Skin of body (tissue), 3 donors: ENCODE measurements at places on chromosomes 1 and 21. TPM values are rescaled to one million over a fixed set of nuclear protein-coding genes. Genes with fewer than 3 reads are reported as not detected.

ACTRT2 gene
- total RNA-seq: not detected

SLC25A34 gene
- 0.49 TPM for total RNA-seq

CD244 gene
- 0.49 TPM for total RNA-seq

PGLYRP3 gene
- total RNA-seq: 4.4 TPM

SELL gene
- 12.3 TPM for total RNA-seq

LCE6A gene
- total RNA-seq: 4.4 TPM

SPRR2G gene
- total RNA-seq: 13.6 TPM

ZNF683 gene
- total RNA-seq: not detected

GRCh38 chr21:32096411-32096810 lies 182.4 kb downstream of the MIS18A start:
- peak; percentile 7 for DNase-seq

- DNase-seq: peak; percentile 56
These were observed 43.4 kb downstream of the AHDC1 start for GRCh38 chr1:27560268-27561123.

DNA sequence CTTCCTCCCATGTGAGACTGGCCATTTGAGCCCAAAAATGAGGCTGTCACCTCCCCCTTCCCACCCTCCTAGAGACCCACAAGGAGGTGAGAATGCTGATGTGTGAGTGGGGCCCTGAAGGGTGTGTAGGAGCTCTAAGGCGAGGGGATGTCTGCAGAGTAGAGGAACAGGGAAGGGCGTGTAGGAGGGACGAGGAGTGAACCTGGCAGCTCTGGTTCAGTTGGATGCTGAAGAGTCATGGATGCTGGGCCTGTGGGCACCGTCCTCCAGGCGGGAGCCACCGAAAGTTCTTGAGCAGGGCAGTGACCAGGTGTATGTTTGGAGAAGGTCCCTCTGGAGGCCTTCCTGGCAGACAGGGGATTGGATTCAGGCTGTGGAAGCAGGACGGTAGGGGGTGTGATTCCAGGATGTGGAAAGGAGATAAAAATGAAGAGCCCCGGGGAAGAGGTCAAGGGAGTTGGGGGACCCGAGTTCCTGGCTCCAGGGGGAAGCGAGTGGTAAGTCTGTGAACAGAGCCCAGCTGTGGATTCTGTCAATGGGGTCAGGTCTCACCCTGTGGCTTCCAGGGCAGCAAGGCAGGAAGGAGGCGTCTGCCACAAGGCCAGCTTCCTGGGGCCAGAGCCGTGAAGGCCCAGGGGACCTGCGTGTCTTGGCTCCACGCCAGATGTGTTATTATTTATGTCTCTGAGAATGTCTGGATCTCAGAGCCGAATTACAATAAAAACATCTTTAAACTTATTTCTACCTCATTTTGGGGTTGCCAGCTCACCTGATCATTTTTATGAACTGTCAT lies 7.9 kb downstream of the SAMD11 start:
- no peak for DNase-seq

DNA sequence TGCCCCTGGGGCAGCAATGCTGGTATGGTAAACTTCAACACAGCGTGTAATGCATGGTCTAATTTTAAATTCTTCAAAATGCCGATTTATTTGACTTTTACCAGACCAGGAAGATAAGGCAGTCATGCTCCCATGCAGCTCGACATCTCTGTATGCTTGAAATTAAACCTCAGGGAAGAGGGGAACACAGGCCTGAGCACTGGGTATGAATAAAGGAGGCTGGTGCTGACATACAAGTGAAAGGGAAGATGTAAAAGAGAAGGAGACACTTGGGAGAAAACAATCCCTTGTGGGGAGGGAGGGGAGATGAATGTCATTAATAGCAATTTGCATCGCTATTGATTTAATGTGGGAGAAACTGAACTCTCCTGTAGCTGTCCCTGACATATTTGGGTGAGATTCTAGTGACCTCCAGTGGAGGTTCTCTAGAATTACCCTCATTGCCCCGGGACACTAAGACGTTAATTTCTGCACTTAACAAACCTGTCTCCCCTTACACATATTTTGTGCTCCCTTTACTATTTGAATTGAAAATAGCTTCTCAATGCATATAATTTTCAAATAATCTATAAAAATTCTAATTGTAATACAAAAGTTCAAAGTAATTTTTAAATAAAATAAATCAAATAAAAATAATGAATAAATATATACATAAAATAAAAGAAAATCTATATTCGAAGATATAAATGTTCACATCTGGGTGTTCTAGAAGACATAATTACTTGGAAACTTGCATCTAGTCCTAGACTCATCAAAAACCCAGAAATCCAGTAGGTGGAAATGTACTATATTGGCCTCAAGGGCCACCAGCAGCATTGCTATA lies 283.1 kb downstream of the LMX1A start:
- peak; percentile 29 for DNase-seq

GRCh38 chr1:29240986-29241385 lies 4.7 kb downstream of the PTPRU start:
- DNase-seq: no peak

GRCh38 chr1:156828400-156829124 lies 11.9 kb upstream of the SH2D2A start:
- DNase-seq: no peak

DNA sequence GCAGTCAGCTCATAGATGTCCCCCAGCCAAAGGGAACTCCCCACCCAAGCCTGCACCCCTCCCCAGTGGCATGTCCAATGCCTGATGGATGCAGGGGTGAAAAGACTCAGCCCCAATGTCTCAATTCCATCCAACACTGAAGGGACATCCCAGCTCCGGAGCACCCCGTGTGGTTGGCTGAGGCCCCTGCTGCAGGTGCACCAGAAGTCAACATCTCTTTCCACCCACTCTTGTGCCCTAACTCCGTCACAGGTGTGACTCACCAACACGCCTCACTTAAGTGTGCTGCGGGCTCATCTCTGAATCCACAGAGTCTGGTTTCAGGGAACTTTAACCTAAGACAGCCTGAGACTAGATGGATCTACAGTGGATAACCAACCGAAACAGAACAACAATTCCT lies 40.9 kb upstream of the ZBTB18 start:
- no peak for DNase-seq

DNA sequence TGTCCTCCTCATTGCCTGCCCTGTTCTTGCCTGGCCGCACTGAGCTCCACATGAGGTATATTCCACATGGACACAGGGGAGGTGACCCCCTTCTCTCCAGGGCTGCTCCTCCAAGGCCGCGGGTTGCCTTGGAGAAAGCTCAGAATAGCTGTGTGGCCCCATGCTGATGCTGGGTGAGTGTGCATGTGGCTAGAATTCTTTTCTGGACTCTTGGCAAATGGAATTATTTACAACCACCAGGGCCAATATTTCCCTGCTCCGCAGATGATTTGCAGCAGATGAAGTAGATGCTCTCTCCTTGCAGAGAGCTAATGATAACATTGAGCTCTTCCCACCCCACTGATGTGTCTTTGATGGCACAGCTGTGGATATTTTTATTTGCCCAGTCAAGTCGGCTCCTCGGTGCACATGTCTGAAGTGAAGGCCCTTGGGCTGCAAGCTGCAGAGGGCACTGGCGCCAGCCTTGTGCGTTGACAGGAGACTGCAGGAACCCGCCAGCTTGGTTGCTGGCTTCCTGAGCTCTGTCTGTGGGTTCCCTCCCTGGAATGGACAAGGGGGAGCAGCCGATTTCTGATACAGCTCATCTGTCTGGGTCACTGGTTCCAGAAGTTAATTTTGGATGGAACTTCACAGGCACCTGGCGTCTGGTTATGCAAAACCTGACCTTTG lies 404.7 kb upstream of the VAMP3 start:
- no peak for DNase-seq

DNA sequence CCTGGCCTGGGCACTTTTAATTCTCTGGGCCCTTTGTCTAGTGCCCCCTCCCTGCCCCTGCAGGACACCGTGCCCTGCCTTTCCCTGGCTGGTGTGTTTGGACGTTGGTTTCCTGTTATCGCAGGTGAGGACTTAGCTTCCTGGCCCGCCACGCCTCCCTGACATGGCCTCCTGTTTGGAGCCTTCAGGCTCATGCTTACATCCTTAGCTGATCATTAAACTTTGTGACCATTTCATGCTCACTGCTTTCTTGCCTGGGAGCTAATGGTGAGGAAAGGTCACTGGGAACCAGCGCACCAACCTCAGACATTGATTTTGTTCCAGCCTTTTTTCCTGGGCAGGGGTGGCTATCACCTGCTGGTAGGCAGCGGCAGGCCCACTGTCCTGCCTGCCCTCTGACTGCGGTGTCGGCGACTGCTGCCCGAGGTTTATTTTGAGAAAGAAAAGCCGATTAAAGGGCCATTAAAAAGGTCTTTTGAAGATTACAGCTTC lies 3.7 kb downstream of the PFKL start:
- DNase-seq: no peak

- no peak for DNase-seq
These were observed 3.2 kb upstream of the PRXL2B start for GRCh38 chr1:2583331-2583791.

DNA sequence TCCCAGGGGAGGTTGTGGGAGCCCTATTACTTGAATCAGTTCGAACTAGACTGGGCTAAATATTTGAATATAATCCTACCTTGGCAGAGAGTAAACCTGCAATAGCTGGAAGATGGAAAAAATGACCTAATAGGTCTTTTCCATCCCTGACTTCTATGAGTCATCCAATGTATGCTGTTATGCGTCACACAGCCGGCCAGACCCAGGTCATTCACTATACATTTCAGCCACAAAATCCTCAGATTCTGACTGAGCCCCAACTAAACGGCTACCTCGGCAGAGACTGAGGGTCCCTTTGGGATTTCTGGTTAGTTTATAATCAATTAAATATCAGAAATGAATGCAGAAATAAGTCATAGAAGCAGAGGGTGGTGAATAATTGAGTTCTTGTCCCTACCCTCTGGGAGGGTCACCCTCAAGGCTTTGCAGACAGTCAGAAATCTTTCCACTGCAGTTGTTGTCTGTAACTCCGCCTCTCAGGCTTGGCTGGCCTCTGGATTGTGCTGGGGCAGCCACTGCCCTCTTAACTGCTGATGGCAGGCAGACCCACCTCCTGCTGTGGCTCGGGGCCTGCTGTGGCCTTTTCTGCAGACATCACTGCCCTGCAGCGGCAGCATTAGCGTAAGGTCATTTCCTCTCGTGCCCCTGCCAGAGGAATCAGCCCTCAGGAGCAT lies 240.5 kb downstream of the TGFB2 start:
- DNase-seq: peak; percentile 56

DNA sequence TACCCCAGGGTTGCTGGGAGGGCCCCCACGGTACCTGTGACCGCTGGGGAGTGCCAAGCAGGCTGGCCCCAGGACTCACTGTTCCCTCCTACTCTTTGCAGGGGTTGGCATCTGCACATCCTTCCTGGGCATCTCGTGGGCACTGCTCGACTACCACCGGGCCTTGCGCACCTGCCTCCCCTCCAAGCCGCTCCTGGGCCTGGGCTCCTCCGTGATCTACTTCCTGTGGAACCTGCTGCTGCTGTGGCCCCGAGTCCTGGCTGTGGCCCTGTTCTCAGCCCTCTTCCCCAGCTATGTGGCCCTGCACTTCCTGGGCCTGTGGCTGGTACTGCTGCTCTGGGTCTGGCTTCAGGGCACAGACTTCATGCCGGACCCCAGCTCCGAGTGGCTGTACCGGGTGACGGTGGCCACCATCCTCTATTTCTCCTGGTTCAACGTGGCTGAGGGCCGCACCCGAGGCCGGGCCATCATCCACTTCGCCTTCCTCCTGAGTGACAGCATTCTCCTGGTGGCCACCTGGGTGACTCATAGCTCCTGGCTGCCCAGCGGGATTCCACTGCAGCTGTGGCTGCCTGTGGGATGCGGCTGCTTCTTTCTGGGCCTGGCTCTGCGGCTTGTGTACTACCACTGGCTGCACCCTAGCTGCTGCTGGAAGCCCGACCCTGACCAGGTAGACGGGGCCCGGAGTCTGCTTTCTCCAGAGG lies 6.8 kb downstream of the XKR8 start:
- DNase-seq: no peak

GRCh38 chr1:46221749-46222148 lies 18.6 kb downstream of the LURAP1 start:
- DNase-seq: no peak

DNA sequence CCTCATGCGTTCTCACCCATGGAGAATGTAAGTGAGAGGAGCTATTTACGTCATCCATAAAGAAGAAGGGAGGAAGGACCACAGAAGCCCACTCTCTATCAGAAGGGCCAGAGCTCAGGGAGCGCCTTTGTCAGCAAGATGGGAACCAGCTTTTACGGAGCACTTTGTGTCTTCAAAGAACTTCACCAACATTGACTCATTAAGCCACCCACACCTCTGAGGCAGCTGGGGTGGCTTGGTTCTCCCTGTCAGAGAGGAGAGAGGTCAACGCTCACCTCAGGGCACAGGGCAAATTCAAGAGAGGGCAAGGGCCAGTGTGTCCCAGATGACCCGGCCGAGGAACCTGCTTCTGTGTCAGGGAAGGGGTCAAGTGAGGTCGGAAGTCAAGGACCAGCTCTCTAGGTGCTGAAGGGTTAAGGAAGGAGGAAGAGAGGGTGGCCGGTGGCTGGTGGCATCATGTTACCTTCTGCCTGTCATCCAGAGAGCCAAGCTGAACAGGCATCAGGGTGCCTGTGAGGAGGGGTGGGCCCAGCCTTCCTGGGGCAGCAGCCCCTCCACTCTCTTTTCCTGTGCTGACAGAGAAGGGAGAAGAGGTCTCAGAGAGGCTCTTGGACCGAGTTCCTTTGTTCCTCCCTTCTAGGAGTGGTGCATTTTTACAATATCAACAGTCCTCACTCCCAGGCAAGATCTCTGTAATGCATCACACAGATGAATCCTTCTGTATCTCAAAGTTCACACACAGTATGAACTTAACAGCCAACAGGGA lies 109.0 kb downstream of the ETS2 start:
- no peak for DNase-seq

GRCh38 chr1:30363031-30363430 lies 360.4 kb downstream of the MATN1 start:
- no peak for DNase-seq

GRCh38 chr1:209646558-209646957 lies 5.7 kb downstream of the LAMB3 start:
- DNase-seq: no peak

DNA sequence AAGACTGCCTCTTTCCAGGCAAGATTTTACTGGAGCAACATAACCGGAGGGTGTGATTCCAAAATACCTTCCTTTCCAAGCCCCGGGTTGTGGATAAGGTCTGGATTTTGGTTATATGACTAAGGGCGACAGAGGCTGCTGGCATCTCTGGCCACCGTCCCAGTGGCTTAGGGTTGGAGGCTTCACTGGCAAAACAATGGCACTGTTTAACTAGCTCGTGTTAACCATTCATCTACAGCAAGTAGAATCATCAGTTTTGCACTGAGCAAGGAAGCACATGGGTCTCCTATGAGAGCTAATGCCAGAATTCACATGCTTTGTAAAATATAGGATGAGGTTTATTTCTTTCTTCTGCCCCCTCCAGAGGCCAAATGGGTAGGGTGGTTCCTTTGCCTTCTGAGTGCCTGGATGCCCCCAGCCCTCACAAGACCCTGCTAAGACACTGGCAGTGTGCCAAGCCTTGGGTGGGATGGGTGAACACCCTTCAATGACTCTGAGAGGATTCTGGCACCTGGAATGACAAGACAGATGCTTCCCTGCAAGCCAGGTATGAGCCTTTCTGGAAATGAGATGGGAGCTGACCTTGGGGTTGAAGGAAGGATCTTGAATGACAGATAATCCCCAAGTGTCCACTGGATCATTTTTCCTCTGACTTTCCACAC lies 36.8 kb downstream of the DHCR24 start:
- DNase-seq: no peak
